ENCODE measurements at places on chromosomes 3 and 15. TPM values are rescaled to one million over a fixed set of nuclear protein-coding genes. Genes with fewer than 3 reads are reported as not detected.

UTS2B gene
- total RNA-seq, result 0.72 TPM

C15orf62 gene
- under 0.01 TPM for total RNA-seq

C3orf85 gene
- not detected for total RNA-seq

TMCO5A gene
- total RNA-seq, result not detected

CHRNB4 gene
- not detected for total RNA-seq

TP63 gene
- total RNA-seq, result not detected

ARGFX gene
- total RNA-seq, result not detected

ASB7 gene
- 15.8 TPM for total RNA-seq

CHRD gene
- total RNA-seq, result under 0.01 TPM

LEKR1 gene
- total RNA-seq, result 0.56 TPM

EPHA3 gene
- 0.18 TPM for total RNA-seq

KCNH8 gene
- not detected for total RNA-seq

INSYN1 gene
- total RNA-seq, result 0.18 TPM

ARL6IP5 gene
- total RNA-seq, result 126 TPM

SEMA3G gene
- total RNA-seq, result not detected

TM4SF1 gene
- total RNA-seq, result 366 TPM

PEX5L gene
- total RNA-seq, result under 0.01 TPM

FBXL22 gene
- total RNA-seq, result 0.28 TPM

ACTRT3 gene
- 2.5 TPM for total RNA-seq

ZNF662 gene
- total RNA-seq, result 0.54 TPM

CD200R1 gene
- total RNA-seq, result under 0.01 TPM

GABRR3 gene
- total RNA-seq, result not detected

TMEM115 gene
- 35.6 TPM for total RNA-seq

ST3GAL6 gene
- 1.4 TPM for total RNA-seq

SKOR1 gene
- not detected for total RNA-seq

VGLL3 gene
- 97.3 TPM for total RNA-seq

IGSF11 gene
- total RNA-seq, result not detected

MST1 gene
- total RNA-seq, result 1.3 TPM

VIPR1 gene
- not detected for total RNA-seq

AHSG gene
- not detected for total RNA-seq

CKMT1A gene
- total RNA-seq, result not detected

SAMMSON gene
- not detected for total RNA-seq

PLSCR5 gene
- total RNA-seq, result not detected

CLASP2 gene
- 42.5 TPM for total RNA-seq

PARP6 gene
- 13.4 TPM for total RNA-seq

IL17RE gene
- 1.1 TPM for total RNA-seq

ADAMTS17 gene
- 0.28 TPM for total RNA-seq

ITPKA gene
- 1.4 TPM for total RNA-seq

EHHADH gene
- 4.7 TPM for total RNA-seq

MOBP gene
- total RNA-seq, result not detected

CD80 gene
- not detected for total RNA-seq

CLEC3B gene
- 1.9 TPM for total RNA-seq

VPS39 gene
- total RNA-seq, result 52.2 TPM

SPATA12 gene
- under 0.01 TPM for total RNA-seq

TXNRD3 gene
- total RNA-seq, result 8.1 TPM

TPM1 gene
- total RNA-seq, result 997 TPM

GPR171 gene
- total RNA-seq, result not detected
